Activated naive CD4-positive, alpha-beta T cell treated with Interleukin-2 at 50 U/mL for 16 hours (primary cell): ENCODE measurements at places on chromosomes 2 and 18.

- no peak for DNase-seq
Observed at GRCh38 chr2:50337944-50338343, 694.0 kb downstream of the NRXN1 start.

DNA sequence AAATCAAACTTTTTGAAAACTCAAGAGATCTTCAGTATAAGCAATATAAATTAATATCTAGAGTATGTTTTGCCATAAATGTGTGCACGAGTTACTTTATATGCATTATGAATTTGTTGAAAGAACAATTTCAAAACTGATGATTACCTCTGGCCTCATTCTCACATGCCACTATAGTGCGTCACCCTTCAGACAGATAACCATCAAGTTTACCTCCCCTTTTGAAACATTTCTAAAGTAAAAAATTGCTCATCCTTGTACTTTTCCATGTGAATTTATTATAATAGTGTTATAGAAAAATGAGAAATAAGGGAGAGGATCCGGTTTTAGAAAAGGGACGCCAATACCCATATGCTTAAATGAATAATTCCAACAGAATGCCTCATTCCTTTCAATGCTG, 38.3 kb downstream of the ZEB2 start:
- DNase-seq = no peak

- DNase-seq = no peak
Observed at GRCh38 chr18:58015065-58015780, 28.8 kb upstream of the NEDD4L start.

GRCh38 chr2:100234141-100234540, 88.2 kb downstream of the LONRF2 start:
- DNase-seq = no peak

GRCh38 chr2:7508296-7508943, 591.2 kb downstream of the RNF144A start:
- DNase-seq = no peak

GRCh38 chr2:28481905-28482304, 14.0 kb upstream of the PLB1 start:
- DNase-seq = no peak

DNA sequence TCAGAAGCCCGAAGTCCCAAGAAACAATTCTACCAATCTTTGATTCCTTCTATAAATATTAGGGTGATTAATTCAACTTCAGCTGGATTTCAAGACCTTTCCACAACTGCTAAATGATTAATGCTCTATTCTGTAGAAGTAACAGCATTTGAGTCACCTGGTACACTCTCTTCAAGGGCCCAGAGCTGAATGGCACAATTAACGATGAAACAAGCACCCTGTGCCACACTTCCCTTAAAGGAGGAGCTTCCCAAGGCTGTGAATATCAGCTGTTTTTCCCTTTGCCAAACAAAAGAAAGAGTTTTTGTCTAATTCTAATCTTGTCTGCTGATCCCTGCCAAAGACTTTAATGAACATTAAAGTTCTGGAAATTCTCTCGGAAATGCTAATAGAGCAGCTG, 56.0 kb downstream of the BOD1L2 start:
- DNase-seq = no peak

DNA sequence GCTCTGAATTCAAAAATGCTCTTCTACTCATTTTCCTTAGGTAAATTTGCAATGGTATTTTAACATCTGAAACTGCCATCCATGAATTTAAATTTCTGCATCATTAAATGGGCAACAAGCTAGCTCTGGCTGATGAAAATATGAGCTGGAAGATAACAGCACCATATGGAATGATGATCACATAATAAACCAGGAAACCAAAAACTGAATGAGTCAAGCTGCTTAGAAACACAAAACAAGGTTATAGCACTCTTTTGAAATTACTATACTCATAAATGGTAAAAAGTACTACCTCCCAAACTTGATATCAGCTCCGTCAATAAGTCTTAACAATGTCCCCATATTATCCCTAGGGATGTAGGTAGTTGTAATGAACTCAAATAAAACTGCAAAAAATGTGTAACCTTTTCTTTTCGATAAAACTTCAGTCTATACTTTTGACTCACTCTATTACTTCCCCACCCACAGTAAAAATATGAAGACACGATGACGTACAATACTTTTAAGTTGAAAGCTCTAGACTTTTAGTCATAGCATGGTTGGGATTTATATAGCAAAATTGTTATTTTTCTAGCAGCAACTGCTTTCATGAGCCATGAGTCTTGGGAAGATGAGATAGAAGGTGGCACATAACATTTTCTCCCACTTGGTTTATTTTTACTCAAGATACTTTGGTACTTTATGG, 396.7 kb downstream of the CDH2 start:
- DNase-seq = no peak

- no peak for DNase-seq
Observed at GRCh38 chr2:67389286-67389685, 7.8 kb upstream of the ETAA1 start.

GRCh38 chr2:119545754-119546446, 1.7 kb downstream of the CFAP221 start:
- no peak for DNase-seq

DNA sequence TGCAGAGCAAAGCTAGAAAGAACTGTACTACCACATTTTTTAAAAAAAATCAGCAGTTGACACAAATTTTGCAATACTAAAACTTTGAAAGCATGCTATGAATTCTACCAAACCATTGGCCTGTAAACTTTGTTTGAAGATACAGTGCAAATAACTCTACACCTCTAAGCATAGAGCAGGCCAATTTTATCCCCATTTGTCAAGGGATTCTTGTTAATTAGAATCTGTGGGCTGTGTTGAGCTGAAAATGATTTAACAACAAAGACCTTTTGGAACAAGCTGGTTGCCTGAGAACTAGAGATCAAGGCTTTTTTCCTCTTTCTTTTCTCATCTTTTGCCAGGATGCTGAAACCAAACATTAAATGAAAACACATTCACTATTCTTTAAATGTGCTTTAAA, 886.0 kb upstream of the CDH2 start:
- DNase-seq = no peak

DNA sequence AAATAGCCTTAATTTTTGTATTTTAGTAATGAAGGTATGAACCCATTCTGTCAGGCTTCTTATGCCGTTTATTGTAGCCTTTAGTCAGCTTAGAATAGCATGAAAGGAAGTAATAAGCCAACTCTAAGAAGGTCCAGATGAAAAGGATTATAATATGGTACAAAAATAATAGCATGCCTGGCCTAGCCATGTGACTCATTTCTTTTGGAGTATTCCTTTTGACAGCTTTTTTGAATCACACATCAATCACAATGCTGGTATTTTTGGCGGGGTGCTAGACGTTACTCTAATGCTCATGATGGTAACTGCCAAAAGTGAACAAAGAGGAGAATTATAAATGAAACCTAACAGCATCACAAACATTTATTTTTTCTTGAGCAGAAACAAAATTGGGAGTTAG, 19.9 kb downstream of the FMNL2 start:
- no peak for DNase-seq

DNA sequence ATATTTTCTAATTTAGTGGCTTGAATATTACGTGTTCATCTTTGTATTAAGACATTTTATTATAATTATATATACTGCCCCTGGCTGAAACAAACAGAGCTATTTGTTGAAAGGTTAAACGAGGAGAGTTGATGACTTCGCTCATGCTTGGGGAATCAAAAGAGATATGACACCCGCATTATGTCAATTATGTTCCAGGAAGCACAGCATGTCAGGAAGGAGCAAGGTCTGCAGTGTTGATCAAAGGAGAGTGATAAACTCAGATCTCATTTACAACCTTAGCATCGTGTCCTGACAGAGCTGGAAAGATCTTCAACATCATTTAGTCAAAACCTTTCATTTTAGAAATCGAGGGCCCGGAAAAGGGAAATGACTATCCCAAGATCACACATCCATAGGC, 510.1 kb downstream of the TDRD15 start:
- DNase-seq = no peak

DNA sequence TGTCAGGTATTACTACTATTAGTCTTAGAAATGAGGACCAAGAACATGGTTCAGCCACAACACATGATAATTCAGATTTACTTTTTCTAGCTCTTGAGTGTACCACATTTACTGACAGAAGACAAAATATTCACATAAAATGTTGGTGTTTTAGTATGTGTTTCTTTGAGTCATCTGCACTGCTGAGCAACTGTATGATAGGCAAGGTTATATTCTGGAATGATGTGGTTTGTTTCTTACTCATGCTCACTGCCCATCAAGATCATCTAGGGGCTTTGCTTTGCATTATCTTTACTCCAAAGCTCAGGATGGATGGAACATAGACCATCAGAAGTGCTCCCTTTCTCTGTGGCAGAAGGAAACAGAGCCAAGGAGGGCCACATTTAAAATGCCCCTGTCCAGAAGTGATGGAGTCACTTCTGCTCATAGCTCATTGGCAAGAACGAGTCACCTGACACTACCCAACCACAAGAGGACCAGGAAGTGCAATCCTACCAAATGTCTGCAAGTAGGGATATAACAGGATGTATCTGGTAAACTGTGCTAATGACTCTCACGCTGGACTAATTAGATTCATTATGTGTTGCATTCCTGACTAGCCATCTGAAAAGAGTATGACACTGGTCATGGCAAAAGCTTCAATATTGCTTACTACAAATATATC, 81.5 kb downstream of the DIS3L2 start:
- no peak for DNase-seq

- DNase-seq = no peak
Observed at GRCh38 chr2:121836611-121837010, 81.2 kb downstream of the TSN start.

- DNase-seq = no peak
Observed at GRCh38 chr2:240722796-240723735, 31.4 kb downstream of the AQP12A start.

GRCh38 chr2:128536925-128537620, 218.4 kb upstream of the HS6ST1 start:
- DNase-seq = no peak

DNA sequence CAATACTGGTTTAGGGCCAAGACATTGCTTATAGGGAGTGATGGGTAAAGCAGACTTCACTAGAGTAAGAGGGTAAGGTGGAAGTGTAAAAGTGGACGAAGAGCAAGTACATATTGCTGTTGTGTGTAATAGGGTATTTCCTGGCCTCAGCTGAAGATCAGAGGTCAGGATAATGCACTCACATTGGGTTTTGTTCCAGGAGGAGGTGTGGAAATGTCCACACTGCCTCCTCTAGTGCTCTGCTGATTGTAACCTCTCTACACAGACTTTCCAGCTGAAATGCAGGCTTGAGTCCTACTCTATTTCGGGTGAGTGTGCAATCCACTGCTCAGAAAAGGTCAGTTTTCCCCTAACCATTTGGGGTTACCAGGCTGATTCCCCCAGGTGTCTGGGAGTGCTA, 41.7 kb upstream of the PLA2R1 start:
- DNase-seq = no peak

GRCh38 chr2:140539242-140539875, 1591.5 kb downstream of the LRP1B start:
- DNase-seq = no peak

DNA sequence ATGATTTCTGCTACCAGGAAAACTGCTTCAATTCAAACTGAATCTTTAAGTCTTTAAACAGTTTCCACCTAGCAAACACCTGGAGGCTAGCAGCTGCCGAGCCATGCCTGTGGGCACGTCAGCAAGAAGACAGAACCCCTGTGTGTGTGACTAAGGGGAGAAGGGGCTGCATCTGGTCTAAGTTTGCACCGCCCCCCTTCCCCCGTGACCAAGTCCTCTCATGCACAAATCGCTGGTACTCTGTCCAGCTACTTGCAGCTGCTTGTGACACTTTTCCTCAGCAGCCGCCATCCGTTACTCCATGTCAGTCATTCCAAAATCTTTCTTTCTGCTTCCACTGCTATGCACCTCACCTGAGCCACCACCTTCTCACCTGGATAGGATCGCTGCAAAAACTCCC, 355.0 kb downstream of the SS18 start:
- no peak for DNase-seq

DNA sequence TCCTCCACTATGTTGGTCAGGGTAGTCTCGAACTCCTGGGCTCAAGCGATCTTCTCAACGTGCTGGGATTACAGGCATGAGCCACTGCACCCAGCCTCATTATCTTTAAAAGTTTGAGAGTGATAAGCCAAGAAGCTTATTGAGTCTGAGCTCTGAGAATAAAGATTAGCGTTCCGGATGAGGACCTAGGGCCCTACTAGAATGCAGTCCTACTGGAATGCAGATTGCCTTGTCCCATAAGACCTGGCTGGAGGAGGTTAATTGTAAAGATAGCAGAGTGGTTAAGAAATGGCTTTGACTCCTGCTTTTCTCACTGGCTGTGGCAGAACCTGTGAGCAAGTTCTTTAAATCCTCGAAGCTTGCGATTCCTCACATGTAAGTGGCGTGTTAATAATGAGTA, 4.0 kb downstream of the VWA3B start:
- no peak for DNase-seq

DNA sequence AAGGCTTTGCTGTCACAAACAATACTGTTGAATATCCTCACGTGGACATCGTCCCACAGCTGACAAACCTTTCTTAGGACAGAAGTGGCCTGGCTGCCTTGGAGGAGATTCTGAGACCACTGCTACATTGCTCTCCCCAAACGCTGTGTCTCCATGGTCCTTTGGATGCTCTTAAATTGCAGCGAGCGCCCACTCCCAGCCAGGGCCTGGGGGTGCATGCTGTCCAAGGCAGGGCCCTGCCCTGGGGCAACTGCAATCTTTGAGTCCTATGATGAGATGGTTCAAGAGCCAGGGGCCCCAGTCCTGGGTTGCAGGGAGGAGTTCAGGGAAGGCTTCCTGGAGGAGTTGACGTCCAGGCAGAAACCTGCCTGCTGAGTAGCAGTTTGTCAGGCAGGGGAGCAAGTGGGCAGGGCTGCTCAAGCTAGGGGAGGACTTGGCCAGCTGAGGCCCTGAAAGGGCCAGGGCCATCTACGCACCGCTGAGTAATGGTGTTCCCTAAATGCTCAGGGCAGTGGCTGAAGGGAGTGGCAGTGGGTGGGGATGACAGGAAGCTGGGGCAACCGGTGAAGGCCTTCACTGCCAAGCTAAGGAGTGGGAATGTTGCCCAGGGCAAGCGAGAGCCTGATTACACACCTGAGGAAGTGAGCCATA, 10.8 kb upstream of the SDC1 start:
- no peak for DNase-seq

DNA sequence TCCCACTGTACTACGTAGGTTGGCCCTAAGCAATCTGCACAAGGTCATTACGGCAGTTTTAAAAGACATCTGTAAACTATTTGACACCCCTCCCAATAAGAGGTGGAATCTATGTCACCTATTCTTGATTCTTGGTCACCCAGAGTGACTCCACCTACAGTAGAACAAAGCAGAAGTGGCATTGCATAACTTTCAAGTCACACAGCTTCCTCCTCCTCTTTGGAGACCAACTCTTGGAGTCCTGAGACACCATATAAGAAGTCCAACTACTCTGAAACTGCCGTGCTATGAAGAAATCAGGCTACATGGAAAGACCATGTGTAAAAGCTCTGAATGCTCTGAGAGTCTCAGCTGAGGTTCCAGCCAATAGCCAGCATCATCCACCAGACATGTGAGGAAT, 253.5 kb upstream of the CDH20 start:
- no peak for DNase-seq

- no peak for DNase-seq
Observed at GRCh38 chr2:177106212-177106611, 106.4 kb upstream of the HNRNPA3 start.

- no peak for DNase-seq
Observed at GRCh38 chr2:218014706-218015585, 12.2 kb upstream of the TNS1 start.

- no peak for DNase-seq
Observed at GRCh38 chr2:80026040-80026729, 278.4 kb downstream of the LRRTM1 start.

- no peak for DNase-seq
Observed at GRCh38 chr2:220654322-220654721, 917.8 kb downstream of the EPHA4 start.
